Hindlimb muscle (tissue), 1 donor: ENCODE measurements at places on chromosomes 11 and 22. TPM values are rescaled to one million over a fixed set of nuclear protein-coding genes. Genes with fewer than 3 reads are reported as not detected.
A peak's percentile ranks its signal among the peaks of the same experiment; 100 is the strongest.

DNA sequence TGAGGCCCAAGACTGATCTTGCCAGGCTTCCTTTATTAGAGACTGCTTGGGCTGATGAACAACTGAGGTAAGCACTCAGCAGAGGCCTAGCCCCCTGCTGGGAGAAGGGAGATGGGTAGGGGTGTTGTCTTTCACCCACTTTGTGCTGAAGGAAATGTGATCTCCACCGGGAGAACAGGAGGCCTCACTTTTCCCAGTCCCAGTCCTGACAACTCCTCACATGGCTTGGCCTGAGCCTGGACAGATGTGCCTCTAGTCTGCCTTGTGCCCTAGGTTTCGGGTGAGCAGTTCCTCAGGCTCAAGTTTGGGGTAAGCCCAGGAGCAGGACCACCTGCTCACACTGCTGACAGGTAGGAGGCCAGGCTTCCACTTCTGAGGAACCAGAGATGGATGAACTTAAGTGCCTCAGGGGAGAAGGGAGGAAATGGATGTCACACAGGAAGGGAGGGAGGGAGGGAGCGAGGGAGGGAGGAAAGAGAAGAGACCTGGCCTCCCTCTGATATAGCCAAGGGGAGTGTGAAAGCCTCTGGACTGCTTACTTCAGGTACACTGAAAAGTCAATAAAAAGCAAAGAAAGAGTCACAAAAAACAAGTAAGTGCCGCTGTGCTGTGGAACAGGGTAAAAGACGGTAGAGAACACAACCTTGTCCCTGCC lies 8.1 kb downstream of the CLPB start:
- DNase-seq = no peak

KRTAP5-1 gene
- 1.4 TPM for polyA plus RNA-seq

GRCh38 chr11:114345575-114346222 lies 49.5 kb downstream of the NNMT start:
- no peak for DNase-seq

DNA sequence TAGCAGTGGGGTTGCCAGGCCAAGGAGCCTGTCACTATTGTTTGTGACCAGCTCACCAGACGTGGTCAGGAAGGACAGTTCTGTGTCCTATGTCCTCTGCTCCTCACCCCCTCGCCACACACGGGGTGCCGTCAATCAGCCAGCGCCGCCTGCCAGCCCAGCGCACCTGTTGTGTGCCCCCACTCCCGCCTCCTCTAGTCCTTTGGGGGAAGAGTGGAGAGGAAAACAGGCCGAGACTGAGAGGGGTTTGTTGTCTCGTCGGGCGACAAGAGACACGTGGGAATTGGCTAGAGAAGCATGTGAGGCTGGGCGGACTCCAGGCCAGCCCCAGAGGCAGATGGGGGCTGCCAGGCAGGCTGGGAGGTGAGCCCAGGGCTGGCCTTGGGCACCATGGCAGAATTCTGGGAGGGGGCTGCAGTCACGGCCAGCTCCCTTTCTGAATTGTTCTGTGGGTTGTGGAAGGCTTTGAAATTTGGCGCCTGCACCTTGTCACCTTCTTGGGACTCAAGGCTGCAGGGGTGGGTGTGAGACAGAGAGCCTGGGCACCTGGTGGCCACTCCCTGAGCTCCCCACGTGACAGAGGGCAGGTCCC lies 3.1 kb upstream of the KCNQ1OT1 start:
- DNase-seq = peak; percentile 59

DNA sequence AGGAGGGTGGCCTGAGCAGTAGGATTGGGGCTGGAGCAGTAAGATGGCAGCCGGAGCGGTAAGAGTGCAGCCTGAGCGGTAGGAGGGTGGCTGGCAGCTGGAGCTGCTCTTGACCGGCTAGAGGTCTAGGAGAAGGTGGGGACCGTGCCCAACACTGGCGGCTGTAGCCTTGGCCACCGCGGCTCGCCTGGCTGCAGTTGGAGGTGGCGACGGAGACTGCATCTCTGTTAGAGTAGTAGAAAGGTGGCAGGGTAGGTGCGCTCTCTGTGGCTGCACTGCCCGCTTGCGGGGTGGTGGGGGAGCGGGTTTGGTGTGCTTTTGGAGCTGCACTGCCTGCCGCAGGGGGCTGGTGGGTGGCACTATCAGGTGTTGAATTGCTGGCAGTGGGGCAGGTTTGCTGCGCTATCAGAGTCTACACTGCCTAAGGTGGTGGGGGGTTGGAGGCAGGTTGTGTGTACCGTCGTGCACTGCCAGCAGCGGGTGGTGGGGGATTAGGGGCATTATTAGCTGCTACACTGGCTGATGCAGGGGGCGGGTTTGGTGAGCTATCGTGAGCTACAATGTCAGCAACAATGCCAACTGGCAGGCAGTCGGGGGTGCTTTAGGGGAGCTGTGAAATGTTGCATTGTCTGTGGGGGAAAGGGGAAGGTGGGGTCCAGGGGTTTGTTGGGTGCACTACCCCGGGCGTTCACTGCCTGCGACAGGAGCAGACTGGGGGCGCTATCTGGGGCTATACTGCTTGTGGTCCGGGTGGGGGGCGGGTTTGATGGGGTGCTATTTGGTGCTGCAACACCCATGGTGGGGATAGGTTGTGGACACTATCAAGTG lies 4461.3 kb upstream of the OR11H1 start:
- no peak for DNase-seq

GRCh38 chr22:17548010-17548755 lies 15.1 kb upstream of the SLC25A18 start:
- no peak for DNase-seq

- no peak for DNase-seq
Observed at GRCh38 chr11:78499971-78500370, 74.7 kb downstream of the NARS2 start.

PANX2 gene
- polyA plus RNA-seq = 0.14 TPM
